ENCODE measurements at places on chromosomes 5 and 9.

DNA sequence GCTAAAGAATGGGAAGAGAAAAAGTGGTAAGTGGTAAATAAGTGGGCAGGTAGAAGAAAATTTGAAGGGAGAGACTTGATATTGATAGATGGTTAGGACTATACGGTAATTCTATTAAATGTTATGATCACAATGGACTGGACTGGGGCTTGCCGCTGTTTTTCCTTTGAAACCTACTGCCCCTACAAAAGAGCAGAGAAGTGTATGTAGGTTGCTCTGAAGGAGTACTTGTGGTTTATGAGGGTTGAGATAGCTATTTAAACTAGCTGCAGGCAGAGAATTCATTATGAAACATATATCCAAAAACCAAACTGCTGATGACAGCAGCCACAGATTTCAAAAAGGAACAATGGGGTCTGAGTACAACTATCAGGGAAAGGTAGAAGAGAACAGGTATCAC lies 16.8 kb upstream of the HK3 start:
- no peak for DNase-seq

GRCh38 chr5:135188233-135188914 lies 154.3 kb upstream of the PITX1 start:
- DNase-seq, result no peak

DNA sequence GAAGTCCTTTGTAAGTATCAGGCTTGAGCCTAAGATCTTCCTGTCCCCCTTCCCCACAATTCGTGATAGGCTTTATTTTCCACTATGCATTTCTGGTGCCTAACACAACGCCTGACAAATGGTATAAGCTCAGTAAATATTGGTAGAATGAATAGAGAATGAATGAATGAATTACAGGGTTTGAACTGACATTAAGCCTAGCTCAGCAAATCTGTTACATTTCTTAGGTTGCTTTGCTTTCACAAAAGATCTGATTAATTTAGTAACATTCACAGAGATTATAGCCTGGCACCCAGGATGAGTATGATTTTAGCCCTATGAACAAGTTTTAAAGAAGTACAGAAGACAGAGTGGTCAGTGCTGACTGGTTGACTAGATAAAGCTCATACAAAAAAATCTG lies 16.4 kb downstream of the RUSC2 start:
- no peak for DNase-seq

DNA sequence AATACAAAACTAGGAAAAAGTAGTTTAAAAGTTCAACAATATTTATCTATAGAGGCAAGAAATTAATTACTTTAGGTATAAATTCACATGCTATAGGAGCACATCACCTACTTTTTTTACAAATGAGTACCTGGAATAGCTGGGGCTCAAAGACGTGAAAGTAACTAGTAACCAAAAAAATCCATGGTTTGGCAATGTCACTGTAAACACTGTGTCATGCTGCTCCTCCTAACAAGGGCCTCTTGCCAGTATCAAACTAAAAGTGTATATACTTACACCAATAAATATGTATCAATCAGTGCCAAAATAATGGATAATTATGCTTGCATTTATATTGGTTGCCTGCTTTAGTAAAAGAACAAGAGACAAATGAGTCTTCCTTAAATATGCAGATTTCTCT lies 78.9 kb downstream of the AP3B1 start:
- DNase-seq, result no peak

- no peak for DNase-seq
Observed at GRCh38 chr9:9919174-9919775, 693.5 kb downstream of the PTPRD start.

DNA sequence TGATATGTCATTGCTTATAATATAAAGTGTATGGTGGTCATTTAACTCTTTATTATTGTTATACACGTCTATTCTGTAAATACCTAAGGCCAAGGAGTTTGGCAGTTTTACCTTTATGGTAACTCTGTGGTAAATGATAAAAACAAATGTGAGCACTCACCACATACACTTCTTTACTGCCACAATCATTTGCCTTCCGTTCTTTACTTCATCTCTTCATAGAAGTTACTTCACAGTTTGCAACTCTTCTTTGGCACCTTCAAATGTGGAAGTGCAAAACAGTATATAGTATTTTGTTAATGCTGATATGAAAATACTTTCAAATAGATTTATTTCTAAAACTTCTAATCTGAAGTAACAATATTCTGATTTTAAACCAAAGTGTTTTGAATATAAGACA lies 4.4 kb upstream of the MEF2C start:
- no peak for DNase-seq

DNA sequence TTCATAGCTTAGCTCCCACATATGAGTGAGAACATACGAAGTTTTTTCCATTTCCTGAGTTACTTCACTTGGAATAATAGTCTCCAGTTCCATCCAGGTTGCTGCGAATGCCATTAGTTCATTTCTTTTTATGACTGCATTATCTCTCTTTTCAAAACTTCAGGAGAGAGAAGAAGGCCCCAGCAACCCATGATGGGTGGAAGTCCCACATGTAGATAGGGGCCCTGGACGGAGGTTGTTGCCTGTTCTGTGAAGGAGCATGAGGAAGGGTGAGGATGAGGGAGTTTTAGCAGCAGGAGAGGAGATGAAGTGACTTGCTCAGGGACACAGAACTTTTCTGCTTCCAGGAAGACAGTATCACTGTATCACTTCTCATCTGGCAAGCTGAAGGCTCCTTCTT lies 102.2 kb upstream of the KLF4 start:
- DNase-seq, result no peak

- DNase-seq, result no peak
Observed at GRCh38 chr5:21661184-21661583, 1192.0 kb downstream of the CDH12 start.

DNA sequence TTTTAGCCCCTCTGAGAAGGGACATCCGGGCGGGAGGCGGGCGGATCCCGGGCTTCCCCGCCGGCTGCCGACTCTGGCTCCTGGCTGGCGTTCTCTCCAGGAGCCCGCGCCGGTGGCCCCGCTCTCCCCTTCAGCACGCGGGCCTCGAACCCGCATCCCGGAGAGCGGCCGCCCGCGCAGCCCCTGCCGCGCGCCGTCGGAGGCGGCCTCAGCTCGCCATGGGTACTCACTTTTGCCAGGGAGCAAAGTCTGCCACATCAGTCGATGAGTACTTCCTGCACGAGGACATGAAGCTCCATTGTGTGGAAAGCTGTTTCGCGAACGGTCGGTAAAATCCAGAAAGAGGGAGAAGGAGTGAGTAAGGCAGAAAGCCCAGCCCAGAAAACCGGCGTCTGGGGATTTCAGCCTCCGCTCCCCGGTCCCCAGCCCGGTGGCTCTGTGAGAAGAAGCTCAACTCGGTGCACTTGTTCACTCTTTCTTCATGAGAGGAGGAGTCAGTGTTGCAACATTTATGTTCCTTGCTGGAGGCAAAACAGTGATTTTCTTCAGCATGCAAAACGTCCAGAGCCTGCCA lies at the start of gene PRLR:
PRLR (minus strand) TSS at position 450 of the 574 bp plus-strand sequence. CDS start 140,867 bp downstream, outside the sequence.
- DNase-seq, result peak; percentile 25

DNA sequence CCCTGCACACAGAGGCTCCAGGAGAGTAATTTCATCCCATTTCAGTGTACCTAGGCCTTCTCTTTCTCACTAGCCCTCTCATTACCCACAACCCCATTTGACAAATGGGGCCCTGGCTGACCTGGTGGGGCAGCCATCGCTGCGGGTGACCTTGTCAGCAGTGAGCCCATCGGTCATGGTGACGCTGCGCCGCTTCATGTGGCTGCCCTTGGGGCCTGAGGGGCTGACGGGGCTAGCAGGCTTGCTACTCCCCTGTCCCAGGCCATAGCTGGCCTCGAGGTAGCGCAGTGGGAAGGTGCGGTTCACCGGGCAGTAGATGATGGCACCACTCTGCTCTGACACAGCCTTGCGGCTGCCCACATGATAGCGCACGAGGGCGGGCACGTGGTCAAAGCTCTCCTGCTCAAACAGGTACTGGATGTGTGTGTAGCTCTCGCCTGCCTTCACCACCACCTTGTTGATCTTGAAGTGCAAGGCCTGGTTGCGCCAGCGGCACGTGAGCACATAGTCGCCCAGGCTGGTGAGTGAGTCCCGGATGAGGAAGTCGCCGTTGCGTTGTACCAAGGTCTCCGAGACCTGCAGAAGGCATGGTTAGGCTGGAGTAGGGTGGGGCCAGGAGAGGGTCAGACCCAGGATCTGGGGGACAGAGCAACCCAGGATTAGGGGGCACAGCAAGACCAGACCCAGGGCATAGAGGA lies 14.1 kb upstream of the TOR2A start:
- DNase-seq, result no peak

GRCh38 chr9:90964101-90965020 lies 162.7 kb downstream of the SYK start:
- DNase-seq, result no peak

DNA sequence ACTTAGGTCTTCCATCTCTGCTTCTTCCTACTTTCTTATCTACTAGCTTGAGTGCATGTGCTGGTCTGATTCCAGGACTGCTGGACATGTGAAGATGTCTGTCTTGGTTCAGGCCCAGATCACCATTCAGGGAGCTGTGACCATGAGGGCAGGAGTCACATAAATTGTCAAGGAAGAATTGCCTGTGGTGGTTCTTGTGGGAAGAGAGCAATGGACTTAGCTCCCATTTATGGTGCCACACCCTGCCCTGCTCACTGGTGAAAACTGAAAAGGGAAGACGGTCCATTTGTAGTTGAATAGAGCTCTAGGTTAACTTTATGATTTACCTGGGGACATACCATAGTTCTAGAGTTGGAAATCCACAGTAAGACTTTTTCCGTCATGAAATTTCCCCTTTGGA lies 244.3 kb upstream of the ZNF608 start:
- DNase-seq, result no peak

Data from muscle of arm (tissue), 14 donors.